ENCODE measurements at places on chromosomes 1 and 21.

DNA sequence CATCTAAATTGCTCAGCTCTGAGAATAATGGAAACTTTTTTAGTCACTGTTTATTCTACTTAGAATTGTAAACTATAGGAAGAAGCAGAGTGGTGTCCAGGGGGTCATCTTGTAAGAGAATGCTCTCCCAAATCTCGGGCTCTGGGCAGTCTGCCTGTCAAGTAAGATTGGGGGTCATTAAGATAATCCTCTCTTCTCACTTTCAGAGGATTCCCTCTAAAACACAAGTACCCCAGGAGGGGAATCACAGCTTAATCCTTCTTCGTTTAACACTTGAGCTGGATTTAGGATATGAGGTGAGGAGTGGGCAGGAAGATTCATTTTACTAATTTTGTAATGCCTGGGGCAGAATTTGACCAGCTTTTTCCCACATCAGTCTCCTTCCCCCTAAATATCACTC lies 81.2 kb downstream of the RPS6KA1 start:
- no peak for DNase-seq

DNA sequence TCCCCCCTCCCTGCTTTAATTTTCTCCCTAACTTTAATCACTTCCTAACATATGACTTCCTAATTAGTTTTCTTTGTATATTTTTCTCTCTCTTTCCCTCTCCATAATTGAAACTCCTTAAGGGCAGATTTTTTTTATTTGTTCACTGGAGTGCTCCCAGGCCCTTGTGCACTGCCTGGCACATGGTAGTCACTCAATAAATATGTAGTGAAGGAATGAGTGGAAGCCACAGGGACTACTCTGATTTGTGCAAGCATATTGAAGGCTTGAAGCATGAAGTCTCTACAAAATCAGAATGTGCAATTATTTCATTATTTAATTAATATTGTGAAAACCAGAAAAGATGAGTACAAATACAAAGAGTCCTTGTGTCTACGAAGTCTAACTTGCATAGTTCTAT lies 41.5 kb downstream of the SNX7 start:
- peak; percentile 63 for DNase-seq

DNA sequence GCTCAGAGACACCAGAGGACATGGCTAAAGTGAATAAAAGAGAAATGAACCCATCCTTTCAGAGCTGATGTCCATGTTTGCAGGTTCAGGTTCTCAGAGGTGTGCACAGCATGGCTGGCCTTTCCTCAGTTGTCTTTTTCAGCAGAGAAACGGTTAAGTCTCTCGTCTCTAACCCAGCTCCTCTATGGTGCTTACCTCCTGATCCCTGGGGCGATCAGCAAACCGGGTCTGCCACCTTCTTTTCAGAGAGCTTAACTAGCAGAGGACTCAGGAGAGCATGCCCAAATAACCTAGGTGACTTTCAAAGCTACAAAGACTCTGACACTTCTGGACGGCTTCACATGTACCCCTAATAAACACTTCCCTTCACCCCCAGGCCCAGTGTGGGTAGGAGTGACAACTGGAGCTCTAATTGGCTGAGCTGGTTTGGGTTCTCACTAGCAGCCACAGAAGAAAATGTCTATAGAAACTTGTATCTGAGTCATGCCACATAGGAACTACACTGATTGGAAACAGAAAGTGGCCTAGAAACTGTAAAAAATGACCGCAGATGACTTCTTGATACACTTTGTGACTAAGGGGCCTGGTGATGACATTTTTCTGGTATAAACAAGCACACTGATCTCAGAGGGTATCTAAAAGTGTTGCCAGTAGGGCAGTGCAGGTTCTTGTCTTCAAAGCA lies at the start of gene AIM2:
Gene AIM2, minus strand, starts transcription at position 329 of the 682 bp plus-strand sequence. CDS start 3,267 bp downstream, outside the sequence.
- peak; percentile 42 for DNase-seq

DNA sequence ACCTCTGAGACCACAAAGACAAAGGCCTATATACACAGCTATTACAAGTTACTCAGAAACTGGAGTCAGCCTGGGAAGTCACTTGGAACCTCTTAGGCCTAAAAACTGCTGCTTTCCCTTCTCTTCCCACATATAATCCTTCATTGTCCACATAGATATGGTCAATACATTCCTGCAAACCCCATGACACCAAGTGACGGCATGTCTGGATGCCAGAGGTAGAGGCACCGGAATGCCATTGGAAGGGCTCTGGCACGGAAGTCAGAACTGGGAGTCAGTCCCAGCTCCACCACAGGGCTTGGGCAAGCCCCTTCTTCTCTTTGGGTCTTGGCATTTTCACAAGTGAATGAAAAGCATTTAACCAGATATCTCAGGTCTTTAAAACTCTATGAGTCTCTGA lies 204.7 kb downstream of the MATN1 start:
- DNase-seq: no peak

GRCh38 chr1:81406292-81406999 lies 394.3 kb upstream of the ADGRL2 start:
- DNase-seq: no peak

GRCh38 chr1:151858030-151858746 lies 4.7 kb upstream of the THEM5 start:
- DNase-seq: no peak

GRCh38 chr1:116874733-116875249 lies 34.9 kb upstream of the PTGFRN start:
- DNase-seq: no peak

GRCh38 chr1:169692756-169693460 lies 18.5 kb downstream of the SELL start:
- no peak for DNase-seq
